Esophagus squamous epithelium (tissue), 5 donors: ENCODE measurements at places on chromosomes 11 and 22.

DNA sequence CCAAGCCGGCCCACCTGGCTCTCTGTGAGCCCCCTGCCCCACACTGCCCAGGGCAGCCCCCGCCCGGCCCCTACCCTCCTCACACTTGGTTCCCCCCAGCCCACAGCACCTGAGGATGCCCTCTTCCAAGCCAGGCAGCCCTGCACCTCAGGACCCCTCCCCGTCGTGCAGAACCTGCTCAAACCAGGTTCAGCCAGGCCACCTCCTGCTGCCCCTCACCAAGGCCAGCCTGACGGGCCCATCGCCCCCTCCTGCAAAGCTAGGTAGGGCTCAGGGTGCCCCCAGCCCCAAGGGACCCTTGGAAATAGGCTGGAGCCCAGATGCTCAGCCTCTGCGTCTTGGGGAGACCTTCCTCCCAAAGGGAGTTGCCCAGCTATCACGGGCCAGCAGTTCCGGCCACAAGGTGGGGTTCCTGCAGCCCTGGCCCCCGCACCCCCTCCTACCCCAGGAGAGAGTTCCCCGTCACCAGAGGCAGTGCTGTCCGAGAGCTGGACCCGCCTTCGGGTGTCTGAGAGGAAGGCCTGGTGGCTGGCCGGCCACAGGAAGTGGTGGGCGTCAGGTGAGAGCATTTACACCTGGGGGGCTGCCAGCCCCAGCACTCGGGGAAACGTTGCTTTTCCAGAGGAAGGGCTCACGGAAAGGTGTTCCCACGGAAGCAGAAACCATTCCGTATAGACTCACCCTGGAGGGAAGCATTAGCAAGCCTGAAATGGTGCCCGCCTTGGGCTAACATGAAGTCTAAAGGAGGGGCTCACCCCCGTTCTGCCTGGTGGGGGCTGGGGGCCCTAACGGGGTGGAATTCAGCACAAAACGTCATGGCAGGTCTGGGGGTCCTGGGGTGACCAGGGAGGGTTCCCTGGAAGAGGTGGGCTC, 3.2 kb upstream of the SYT8 start:
- no peak for DNase-seq

DNA sequence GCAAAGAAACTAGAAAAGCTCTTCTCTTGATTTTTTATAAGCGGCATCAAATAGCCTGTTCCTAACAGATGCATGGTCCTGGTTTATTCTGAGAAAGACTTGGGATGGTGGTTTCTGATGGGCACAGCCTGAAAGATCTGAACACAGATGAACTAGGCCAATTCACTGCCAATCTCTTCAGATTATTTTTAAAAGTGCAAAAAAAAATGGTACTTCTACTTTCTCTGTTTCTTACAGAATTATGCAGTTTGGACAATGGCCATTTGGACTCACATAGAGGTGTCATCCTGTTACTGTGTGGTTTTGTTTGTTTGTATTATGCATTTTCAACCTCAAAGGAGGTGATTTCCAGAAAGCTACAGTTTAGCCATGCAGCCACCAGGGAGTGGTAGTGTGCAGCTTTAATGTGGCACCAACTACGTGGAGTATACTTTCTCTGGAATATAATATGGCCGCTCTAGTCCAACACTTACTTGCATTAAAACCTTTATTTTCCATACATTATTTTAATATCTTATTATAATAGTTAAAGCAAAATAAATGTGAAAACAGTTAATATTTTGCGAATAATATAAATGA, 469.8 kb upstream of the KIRREL3 start:
- DNase-seq = no peak

DNA sequence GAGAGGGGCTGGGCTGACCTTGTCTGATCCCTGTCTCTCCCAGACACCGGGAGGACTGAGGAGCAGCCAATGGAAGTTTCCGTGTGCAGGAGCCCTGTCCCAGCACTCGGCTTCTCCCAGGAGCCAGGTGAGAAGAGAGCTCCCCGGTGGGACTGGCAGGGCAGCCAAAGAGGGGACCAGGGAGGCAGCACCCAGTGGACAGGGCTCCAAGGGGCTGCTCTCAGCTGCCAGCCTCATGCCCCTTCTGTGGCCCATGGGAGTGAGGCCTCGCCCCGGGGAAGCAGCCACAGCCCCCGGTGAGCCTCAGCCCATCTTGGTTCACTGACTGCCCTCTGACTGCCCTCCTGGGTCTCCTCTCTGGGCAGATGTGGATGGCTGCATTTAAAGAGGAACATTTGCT, 6.8 kb downstream of the SCO2 start:
- no peak for DNase-seq

GRCh38 chr11:117565709-117566108, 231.3 kb downstream of the DSCAML1 start:
- no peak for DNase-seq

- no peak for DNase-seq
These were observed 11.8 kb downstream of the C11orf96 start for GRCh38 chr11:43954241-43954640.

GRCh38 chr11:35141571-35141971, 2.6 kb downstream of the CD44 start:
- DNase-seq = no peak

DNA sequence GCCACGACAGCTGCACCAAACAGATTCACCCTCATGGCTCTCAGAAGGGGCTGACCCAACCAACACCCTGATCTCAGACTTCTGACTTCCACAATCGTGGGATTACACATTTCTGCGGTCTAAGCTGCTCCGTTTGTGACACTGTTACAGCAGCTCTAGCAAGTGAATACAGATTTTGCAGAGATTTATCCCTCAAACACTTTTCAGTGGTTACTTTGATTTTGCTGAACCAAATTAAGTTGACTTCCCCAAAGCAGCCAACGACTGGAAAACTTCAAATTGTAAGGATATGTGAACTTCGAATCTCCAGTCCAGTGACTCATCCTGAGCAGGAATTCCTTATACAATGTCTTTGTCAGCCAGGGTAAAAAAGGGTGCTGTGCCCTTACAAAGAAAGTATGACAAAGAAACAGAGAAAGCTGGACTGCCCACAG, 14.8 kb upstream of the INCENP start:
- DNase-seq = no peak

GRCh38 chr11:5547982-5548381, 358 bp downstream of the OR52H1 start:
- DNase-seq = no peak

DNA sequence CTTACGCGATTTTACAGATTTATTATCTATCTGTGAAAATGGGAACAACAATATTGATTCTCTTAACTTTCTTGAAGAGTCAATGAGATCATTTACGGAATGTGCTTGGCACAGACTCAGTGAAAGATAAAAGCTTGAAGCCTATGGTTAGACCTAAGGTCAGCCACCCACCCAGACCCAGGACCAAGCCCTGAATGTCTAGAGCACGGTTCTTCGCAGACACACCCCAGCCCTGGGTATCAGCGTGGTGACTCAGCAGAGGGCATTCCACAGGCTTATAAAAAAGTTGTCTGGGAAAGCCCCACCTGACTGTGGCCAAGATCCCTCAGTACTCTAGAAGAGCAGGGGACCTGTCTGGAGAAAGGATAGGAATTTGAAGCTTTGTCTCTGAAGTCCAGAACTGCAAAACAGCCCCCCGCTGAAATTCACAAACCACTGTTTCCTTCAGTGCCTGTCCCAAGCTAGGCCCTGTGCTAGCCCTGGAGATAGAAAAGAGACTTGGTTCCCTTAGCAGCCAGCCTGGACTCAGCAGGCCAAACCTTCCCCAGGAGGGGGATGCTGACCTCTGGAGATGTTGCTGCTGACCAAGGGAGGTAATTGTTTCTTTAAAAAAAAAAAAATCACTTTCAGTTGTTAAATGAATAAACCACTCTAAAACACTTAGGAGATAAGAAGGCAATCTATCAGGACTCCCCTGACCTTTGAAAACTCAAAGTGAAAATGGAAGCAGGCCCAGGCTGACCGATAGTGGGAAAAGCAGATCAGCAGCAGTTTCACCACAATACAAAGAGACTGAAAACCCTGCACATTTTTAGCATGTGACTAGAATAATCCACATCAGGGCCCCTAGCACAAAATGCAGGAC, 114.0 kb downstream of the ABTB2 start:
- DNase-seq = no peak

DNA sequence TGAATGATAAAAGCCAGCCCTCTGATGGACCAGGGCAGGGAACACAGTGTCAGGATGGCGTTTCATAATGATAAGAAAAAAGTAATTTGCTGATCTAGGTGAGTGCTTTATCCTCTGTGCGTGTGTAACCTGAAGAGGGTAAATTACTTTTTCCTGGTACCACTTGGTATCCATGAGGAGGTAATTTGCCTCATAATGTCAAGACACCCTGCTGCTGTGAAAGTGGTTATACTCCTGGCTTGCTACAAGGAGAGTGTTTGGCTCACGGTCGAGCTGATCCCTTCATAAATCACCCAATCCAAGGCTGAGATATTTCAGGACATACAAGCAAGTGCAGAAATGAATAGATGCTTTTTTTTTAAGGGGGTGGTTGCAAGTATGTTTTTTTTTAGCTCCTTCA, 207.2 kb upstream of the PGR start:
- DNase-seq = no peak

GRCh38 chr11:22472306-22472705, 134.1 kb downstream of the SLC17A6 start:
- no peak for DNase-seq

DNA sequence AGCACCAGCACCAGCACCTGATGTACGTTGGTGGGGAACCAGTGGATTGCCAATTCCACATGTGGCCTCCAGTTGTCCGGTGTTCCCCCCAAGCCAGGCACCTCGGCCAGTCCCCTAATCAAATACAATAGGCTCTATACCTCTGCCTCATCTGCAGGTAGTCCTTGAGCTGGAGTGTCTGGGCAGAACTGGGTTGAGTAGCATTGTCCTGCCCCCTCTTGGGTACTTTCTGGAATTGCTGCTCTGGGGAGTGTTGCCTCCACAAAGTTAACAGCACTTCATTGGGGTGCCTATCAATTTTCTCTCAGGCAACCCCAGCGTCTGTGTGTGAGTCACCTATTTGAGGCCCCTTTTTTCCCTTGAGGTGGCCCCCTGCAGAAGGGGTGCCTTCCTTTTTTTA, 413.0 kb upstream of the LARGE1 start:
- DNase-seq = no peak

GRCh38 chr22:42661985-42662831, 13.0 kb upstream of the CYB5R3 start:
- DNase-seq = no peak

- DNase-seq = no peak
These were observed 2.5 kb downstream of the PCSK7 start for GRCh38 chr11:117229411-117229810.

- no peak for DNase-seq
These were observed 74.3 kb downstream of the CECR2 start for GRCh38 chr22:17443405-17444203.

- no peak for DNase-seq
These were observed 53.2 kb downstream of the TRIOBP start for GRCh38 chr22:37749831-37750595.

DNA sequence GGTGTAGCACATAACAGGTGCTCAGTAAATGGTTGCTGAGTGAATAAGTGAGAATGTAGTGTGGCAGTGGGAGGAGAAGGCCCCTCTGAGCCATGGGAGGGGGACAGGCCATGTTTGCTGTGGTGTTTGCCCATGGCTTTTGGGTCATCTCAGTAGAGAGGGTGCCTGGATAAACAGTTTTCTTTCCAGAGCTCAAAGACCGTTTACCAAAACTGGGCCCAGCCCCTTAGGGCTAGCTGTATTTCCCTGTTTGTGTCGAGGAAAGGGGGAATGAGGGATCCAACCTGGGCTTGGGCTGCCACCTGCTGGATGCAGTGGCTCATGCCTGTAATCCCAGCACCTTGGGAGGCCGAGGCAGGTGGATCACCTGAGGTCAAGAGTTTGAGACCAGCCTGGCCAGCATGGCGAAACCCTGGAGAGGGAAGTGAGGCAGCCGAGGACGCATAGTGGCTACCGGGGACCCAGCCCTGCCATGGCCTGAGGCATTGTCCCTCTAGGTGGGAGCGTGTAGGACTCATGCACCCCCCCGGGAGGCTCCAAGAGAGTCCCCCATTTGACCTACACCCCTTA, 8.7 kb upstream of the LTO1 start:
- DNase-seq = no peak

GRCh38 chr11:111406589-111406988, 27.5 kb upstream of the POU2AF1 start:
- no peak for DNase-seq

DNA sequence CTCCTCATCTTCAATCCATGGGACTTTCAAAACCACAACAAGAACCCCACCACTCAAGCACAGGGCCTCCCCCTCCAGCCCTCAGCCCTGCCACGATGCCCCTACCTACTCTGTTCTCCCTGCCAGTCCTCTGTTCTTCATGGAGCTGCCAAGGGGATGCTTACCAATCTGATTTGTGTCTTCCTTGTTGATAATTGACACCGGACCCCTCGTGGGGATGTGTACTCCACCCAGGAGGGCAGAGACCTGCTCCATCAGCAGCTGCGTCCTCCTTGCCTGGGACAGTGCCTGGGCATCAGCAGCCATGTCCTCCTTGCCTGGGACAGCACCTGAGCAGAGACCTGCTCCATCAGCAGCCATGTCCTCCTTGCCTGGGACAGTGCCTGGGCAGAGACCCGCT, 1489.2 kb downstream of the TBC1D22A start:
- no peak for DNase-seq

GRCh38 chr11:115613986-115614632, 109.9 kb upstream of the CADM1 start:
- DNase-seq = no peak

GRCh38 chr11:111923351-111923788, 4.7 kb downstream of the C11orf52 start:
- no peak for DNase-seq
